ENCODE measurements at places on chromosomes 5 and 9.

- DNase-seq: no peak
These were observed 20.8 kb upstream of the ADRB2 start for GRCh38 chr5:148805326-148806290.

DNA sequence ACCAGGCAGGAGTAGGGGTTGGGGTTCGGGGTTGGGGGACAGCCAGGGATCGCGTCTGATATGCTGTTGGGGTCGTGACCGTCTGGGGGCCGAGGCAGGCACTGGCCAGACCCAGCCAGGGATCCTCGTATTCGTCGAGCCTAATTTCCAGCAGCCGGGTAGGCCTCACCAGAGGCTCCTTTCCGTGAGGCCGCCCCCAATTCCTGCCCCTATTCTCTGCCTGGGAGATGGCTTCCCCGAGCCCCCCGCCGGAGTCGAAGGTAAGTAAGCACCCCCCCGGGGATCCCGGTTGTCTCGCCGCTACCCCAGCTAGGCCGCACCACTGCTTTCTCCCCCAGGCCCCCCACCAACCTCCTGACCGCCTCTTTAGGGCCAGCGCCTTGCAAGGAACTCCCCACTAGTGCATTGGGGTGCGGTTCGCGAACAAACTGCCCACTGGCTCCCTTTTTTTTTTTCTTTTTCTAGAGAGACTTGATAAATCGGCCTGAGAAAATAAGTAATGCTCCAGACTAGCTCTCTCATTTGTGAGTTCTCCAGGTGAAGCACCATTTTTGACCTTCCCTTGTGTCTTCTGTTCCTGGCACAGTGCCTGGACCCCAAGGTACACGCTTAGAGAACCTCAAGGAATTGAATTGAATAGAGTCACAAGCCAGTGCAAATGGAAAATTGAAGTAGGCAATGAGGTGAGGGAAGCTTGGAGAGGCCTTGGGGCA is 435 bp downstream of the ZNF189 start:
- DNase-seq: no peak

DNA sequence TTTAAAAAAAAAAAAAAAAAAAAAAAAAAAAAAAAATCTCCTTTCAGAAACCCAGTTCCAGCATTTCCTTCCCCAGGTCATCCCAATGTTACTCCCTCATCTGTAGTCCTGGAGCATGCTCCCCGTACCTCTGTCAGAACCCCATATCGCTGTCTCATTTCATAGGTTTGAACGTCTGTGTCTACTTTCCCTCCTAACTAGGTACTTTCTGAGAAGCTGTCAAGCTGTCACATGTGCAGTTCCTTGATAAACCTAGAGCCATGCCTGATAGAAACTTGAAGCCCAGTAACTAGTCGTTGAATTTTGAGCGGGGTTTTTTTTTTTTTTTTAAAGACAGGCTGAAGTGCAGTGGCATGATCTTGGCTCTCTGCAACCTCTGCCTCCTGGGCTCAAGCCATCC is 15.6 kb downstream of the EXOSC3 start:
- no peak for DNase-seq

DNA sequence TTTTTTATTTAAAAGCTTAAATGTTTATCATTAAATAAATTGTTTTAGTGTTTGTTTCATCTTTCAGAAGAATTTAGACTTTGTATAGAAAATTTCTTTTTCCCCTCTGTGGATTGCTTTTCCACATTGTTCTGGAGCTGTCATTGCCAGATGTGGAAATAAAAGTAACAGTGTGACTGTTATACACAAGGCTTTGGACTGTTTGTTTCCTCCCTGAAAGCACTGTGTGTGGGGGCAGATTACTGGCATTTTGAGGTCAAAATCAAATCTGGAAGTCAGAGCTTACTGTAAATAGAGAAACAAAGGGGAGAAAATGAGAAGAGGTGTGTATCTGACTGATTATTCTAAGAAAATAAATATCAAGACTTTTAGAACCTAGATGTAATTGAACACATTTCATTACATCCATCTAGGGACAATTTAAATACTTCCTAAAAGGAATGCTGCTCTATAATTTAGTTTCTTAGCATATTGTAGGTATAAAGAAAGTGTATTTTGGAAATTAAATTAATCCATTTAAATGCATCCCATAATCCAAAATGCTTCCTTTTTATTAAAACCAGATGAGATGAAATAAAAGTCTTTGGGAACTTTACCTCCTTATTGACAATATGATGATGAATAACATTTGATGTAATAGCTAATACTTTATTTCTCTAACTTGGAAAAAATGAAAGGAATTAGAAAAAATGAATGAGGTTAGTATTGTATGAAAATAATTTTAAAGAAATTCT is 51.9 kb downstream of the ERCC6L2 start:
- no peak for DNase-seq

- DNase-seq: no peak
These were observed 64.3 kb downstream of the GOLM1 start for GRCh38 chr9:86034863-86035734.

All from glomerular endothelial cell (primary cell).